ENCODE measurements at places on chromosomes 1 and 21. TPM values are rescaled to one million over a fixed set of nuclear protein-coding genes. Genes with fewer than 3 reads are reported as not detected.

DNA sequence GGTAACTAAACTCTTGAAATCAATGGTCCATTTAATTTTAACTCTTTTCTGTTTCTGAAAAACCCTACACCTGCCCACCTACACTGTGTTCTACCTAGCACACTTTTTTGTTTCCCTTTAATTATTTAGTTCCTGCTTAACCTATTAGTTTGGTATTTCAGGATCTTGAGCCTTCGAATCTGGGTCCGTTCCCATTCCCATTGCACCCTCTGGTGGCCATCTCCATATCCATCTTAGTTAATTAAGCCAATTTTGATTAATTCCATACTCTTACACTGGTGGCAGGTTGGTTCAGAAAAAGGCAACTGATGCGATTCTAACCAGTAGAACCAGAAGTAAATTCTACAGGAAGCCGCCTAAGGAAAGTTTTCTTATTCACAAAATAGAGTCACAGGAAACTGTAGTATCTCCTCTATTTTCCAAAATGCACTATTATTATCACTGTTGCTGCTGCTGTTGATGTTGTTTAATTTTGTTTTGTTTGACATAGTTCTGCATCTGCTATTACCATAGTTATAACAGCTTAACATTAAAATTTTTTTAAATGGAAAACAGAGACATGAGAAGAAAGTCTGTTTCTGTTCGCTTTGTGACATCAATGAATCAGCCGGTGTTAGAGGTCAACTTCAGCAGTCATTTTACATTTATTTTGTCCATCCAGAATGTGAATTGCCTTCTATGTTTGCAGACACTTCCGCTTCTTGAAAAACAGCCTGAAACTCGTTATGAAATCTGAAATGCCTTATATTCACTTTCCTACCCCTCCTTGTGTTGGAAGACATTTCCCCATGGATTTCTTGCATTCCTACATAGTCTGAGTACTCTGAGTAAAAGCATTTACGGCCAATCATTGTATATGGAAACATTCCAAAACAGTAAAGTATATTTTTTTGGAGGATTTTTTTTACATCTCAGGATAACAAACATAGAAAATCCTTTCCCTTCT lies 115.5 kb upstream of the NCAM2 start:
- DNase-seq: no peak

GRCh38 chr1:19416145-19416544 lies 69.2 kb downstream of the CAPZB start:
- DNase-seq: no peak

GRCh38 chr1:80349218-80349617 lies 1342.7 kb upstream of the ADGRL4 start:
- no peak for DNase-seq

GRCh38 chr1:84294751-84295150 lies 6.8 kb upstream of the SAMD13 start:
- no peak for DNase-seq

DNA sequence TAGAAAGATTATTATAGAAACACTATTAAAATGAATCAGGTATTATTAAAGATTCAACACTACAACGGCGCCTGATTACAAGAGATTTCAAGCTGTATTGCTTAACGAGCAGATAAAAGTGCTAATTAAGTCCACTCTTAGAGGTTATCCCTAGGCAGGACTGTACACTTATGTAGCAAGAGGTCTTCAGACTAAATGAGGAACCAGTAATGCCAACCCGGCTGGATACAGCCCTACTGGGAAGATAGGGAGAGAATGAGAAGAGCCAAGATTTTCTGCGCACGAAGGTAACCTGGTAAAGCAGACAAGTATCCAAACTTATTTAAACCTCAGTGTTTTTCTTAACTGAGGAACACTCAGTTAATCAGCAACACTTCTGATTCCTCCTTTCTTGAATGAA lies 115.7 kb upstream of the HIVEP3 start:
- DNase-seq: no peak

DNA sequence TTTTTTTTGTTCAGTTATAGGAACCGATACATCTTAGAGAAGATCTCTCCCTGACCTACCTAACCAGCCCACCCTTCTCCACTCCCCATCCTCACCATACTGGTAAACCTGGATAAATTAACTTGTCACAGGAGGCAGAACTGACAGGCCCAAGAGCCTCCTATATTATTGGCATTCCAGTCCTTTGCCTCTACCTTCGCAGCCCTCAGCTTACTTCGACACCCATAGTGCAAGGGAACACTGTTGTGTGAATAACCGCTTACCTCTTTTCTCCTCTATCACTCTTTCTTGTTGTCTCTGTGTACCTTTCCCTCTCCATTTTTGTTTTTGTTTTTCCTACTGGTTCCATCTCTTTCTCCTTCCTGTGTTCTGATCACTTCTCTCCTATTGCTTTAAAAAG lies 58.7 kb downstream of the CDC14A start:
- no peak for DNase-seq

GRCh38 chr1:91101328-91101727 lies 79.5 kb upstream of the ZNF644 start:
- no peak for DNase-seq

DNA sequence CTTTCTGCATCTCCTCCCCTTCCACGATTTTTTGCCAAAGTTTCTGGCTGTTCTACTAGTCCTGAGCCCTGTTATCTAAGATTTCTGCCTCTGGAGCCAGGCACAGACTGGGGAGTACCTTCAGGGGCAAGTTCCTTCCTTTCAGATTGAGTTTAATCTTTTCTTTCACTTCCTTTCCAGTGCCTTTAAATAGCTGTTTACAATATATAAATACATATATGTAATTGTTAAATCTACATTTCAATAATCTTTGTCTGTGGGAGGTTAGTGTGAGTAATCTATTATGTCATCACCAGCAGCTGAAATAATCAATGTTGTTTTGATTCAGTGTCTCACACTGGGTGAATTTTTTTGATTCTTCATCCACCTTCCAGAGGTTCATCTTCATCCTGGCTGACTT lies 31.8 kb downstream of the DIPK1A start:
- no peak for DNase-seq

DNA sequence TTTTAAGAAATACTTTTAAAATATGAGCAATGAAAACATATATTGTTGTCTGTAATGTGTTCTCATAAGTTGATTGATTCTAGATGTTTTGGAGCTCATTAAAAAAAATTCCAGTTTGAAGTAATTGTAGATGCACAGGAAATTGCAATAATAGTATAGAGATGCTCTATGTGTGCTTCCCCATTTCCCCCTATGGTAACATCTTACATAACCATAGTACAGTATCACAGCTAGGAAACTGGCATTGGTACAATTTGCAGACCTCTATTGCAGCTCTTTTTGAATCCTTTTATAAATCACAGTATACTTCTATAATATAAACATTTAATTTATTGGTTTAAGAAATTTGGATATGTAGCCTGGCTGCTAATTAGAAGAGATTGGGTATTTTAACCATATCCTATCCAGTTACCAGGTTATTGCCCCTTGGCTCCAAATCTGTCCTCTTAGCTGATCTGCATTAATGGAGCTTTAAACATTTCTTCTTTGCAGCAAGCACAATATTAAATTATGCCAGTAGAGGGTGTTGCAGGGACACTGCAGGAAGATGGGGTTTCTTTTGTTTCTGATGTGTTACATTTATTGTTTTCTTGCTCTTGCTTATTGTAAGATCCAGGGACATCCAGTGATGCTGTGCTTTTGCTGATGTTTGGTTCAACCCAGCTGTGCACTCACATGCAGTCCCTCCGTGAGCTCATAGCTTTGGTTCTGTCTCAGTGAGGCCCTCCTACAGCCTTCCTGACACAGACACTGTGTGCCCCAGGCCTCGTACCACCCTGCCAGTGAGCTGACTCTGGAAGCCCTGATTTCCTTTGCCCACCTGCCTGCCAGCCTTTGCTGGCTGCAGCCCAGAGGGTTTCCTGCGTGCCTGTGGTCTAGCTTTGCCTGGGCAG lies 103.3 kb downstream of the RABGAP1L start:
- DNase-seq: peak; percentile 40

GRCh38 chr1:223479718-223480425 lies 86.7 kb downstream of the CCDC185 start:
- DNase-seq: no peak

DNA sequence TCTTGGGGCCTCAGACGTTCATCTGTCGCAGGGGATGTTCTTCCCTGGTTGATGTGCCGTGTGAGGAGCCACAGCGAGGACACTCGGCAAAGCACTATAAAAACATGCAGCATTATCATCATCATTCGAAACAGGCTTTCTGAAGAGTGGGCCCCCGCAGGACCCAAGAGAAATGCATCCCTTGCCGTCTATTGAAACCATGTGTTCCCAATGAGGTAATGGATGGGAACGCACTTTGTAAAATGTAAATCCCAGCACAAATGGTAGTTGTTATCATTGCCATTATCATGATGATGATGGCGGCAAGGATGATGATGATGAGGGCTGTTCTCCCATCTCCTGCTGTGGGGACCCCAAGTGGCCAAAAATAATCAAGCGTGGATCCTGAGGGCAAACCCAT lies 76.8 kb downstream of the GLIS1 start:
- no peak for DNase-seq

GRCh38 chr1:47527653-47528272 lies 89.9 kb downstream of the FOXD2 start:
- DNase-seq: no peak

DNA sequence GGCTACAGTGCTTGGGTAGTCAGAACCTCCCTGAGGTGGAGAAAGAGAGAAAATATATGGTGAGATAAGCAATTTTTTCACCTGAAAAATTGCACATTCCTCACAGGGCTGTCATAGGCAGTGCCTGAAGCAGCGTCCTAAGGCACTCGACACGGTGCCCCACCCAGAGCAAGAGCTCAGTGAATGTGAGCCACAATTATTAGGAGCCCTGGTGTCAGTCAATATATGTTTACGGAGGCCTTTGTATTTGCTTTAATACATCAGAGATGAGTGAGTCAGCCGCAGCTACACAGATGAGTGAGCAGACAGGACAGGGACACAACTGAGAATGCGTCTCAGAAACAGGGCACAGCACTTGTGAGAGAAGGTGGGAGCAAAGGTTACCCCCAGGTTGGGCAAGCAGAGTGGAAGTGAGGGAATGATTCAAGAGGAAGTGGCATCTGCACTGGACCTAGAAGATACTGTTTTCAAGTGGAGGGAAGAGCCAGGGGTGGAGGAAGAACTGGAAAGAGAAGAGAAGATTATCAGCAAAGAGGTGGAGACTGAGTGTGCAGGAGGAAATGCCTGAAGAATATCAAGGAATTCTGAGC lies 5.2 kb upstream of the PIGC start:
- DNase-seq: no peak

- DNase-seq: no peak
Measured at GRCh38 chr1:87706203-87706602, 377.5 kb downstream of the LMO4 start.

- DNase-seq: no peak
Measured at GRCh38 chr1:207077470-207078377, 10.9 kb upstream of the C4BPB start.

DNA sequence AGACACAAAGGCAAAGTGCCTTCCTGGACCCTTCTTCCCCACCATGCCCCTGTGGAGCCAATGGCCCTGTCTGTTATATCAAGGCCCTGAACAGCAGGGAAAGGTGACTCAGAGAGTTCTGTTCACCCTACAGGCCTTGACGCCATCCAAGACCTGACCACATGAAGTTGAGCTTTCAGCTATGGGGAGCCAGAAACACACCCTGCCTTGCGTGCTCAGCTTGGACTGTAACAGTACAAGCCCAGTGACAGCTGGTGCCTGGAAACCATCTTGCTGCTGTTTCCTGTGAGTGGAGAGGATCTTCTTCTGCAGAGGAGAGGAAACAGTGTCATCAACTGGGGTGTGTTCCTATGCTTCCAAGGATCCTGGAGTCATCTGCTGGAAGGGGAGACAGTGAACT lies 165.0 kb upstream of the IRF2BP2 start:
- no peak for DNase-seq

DNA sequence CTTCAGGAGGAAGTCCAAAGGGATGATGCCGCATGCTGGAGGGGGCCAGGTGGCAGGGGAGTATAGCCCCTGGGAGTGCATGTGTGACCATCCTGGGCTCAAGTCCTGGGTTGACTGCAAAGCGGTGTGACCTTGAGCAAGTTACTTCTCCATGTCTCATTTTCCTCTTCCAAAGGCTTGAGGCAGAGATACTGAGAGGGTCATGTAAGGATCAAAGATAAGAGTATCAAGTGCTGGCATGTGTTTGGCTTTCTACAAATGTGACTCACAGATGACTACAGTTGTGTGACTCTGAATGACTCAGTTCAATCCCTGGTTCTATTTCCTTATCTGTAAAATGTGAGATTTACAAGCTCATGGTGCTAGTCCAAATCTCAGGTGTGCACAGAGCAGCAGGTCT lies 26.1 kb downstream of the PROK1 start:
- DNase-seq: no peak

GRCh38 chr1:200038325-200038980 lies 10.9 kb downstream of the NR5A2 start:
- no peak for DNase-seq

- DNase-seq: no peak
Measured at GRCh38 chr1:235553112-235553551, 48.9 kb upstream of the B3GALNT2 start.

DNA sequence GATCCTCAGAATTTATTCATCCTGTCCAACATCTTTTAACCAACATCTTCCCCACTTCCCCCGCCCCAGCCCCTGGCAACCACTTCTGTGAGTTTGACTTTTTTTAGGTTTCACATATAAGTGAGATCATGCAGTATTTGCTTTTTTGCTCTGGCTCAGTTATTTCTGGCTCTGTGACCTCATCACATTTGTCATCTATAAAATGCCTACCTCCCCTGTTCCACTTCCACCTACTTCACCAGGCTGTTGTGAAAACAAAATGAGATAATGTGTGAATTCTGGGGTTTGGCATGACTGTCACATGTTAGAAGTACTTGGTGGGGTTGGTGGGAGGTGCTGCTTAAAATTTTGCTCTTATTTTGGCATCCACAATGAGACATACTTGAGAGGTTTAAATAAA lies 18.4 kb downstream of the HHAT start:
- no peak for DNase-seq

Gene HES2
- 3.4 TPM for total RNA-seq

Gene PAFAH2
- total RNA-seq: 8.2 TPM

Gene ESRRG
- 9.1 TPM for total RNA-seq

Gene PTAFR
- 8.3 TPM for total RNA-seq

Gene LEFTY2
- not detected for total RNA-seq

Gene LRRC3
- 1.6 TPM for total RNA-seq

Gene COL11A1
- total RNA-seq: 0.98 TPM

All from breast epithelium (tissue), 4 donors.